Fibroblast of skin of abdomen (primary cell): ENCODE measurements at places on chromosomes 3 and 15.
A peak's percentile ranks its signal among the peaks of the same experiment; 100 is the strongest.

DNA sequence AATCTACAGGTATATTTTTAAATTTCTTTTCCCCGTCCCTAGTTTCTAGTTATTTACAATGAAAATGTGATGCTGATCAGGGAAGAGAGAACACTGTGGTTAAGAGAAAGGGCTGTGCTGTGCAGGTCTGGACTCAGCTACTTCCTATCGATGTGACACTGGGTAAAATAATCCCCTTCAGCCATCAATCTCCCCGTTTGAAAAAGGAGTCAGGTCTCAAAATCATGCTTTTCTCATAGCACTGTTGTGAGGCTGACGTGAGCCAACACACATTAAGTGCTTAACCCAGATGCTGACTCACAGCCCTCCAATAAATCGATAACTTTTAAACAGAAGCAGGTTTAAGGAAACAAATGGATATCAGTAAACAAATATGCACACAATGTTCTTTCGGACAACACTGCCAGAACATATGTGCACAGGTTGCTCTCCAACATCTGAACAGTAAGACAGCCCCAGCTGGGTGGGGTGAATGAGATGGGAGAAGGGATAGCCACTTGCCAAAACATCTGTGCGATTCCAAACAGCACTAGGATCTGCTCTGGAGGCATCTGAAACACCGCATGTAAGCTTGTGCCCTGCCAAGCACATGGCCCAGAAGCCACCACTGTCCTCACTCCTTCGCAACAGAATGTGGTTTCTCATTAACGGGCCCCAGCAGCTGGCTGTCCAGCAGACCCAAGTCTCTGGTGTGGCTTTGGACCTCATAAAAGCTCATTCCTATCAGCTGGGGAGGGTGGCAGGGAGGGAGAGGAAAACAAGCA is 143.2 kb upstream of the PRICKLE2 start:
- DNase-seq: no peak

DNA sequence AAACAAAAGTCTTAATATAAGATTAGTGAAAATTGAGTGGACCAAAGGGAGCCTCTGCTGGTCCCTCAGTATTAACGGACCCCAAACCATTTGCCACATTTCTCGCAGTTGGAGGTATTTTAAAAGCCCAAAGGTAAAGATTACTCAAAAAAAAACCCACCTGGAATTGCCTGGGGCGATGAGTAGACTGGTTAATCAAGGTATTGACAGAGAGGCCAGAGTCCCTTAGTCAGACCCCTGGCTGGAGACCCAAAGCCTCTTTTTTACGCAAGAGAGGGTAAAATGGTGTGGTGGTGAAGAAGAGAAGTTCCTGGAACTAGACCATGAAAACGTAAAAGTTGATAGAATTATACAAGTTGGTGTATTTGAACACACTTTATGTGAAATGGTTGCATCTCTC is 137.2 kb downstream of the IMPG2 start:
- DNase-seq: no peak

DNA sequence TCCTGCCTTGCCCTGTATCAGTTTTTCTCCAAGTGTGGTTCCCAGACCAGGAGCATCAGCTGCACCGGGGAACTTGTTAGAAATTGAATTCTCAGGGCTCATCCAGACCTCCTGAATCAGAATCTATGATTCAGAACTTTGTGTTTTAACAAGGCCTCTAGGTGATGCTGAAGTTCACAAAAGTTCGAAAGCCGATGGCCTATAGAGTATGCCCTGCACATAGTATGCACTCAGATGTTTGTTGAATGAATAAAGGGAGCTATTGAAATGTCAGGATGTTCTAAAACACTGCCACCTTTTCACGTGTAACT is 664 bp upstream of the LARP6 start:
- peak; percentile 63 for DNase-seq

DNA sequence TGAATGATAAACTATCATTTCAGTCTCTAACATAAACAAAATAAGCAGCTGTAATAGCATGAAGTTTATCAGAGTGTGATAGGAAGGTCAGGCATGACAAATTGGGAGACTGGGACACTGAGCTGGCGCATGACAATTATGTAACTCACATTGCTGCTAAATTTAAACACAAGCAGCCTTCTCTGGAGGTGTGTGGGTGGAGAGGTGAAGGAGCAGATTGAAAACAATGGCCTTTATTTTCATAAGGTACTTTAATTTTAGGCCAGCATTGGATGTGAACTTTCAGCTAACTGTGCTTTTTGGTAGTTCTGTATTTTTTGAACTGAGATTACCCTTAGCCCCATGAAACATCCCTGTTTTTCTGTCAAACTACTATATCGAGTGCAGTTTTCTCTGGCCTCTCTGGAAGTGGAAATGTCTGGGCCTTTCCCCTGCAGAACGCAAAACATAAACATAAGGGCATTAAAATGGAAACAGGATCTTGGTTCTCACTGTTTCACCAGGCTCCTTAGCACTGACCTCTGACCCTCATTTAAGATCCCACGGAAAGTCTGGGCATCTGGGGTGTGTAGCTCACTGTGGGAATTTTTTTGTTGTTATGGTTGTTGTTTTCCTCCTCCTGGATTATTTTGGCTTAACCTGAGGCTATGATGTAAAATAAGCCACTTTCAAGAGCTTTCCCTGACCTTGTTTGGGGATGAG is 160.1 kb upstream of the DPH6 start:
- no peak for DNase-seq

- DNase-seq: peak; percentile 96
Observed at GRCh38 chr15:88649286-88649733, 10.5 kb downstream of the ISG20 start.

GRCh38 chr3:42661593-42662022 is 8.1 kb downstream of the ZBTB47 start:
- no peak for DNase-seq

DNA sequence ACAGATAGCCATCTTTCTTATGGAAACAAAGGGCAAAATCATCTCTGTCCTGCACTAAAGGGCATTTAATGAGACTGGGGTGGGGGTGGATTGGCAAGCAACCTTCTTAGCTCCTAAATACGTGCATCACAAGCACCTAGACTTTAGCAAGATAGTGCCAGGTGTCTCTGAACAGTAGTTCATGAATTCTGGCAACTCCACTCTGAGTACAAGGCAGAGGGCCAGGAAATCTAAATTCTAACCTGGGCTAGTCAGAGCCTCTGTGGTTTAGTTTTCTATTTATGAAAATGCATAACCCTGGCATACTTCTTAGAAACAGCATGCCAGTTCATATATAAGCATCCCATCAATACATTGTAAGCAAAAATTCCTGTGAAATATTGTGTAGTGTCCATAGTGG is 788.5 kb downstream of the MCTP2 start:
- no peak for DNase-seq

- DNase-seq: no peak
Observed at GRCh38 chr3:133986311-133986710, 43.4 kb downstream of the SLCO2A1 start.

DNA sequence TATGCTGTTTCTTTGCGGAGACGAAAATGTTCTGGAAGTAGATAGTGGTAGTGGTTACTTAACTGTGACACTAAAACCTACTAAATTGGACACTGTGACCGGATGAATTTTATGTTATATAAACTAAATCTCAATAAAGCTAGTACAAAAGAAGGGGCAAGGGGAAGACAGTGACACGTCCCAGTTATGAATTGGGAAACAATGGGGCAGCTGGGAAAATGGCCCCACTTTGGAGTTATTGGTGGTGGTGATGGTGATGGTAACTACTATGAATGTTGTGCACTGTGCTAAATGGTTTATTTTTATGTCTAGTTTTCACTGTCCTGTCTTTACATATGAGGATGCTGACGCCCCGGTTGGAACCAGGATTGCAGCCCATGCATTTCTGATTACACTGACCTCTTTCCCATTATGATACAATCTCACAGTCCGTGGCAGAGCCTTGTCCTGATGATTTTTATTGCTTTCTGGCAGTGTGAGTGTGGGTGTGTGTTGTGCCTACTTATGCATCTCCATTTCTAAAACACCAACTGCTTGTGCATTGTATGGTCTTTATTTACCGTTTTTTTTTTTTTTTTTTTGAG is 192.0 kb downstream of the FNDC3B start:
- no peak for DNase-seq

GRCh38 chr3:149634573-149634972 is 23.3 kb downstream of the WWTR1 start:
- no peak for DNase-seq

- no peak for DNase-seq
Observed at GRCh38 chr3:2861120-2861519, 249.1 kb downstream of the IL5RA start.

GRCh38 chr15:27254055-27254454 is 283.1 kb downstream of the GABRG3 start:
- DNase-seq: peak; percentile 11

GRCh38 chr3:39383045-39383880 is at the start of gene SLC25A38:
Gene SLC25A38, plus strand, starts transcription at chr3:39383370. Its CDS starts 355 bp downstream, at chr3:39383725.
- peak; percentile 82 for DNase-seq

DNA sequence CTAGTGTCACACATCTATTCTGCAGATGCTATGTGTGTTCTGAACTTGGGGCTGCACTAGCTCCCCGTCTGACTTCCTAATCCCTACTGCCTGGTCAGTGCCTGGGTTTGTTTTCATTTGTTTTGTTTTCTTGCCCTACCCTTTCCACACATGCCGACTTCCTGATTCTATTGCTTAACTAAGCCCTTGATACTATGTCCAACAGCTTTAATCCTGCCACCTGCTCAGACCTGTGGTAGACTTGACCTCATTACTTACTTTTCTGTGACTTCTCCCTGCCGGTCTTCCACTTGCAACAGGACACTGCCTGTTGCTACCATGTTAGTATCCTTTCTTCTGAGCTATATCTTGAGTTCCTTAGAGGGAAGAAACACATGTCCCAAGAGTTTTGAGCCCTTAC is 39.3 kb upstream of the CEMIP start:
- DNase-seq: no peak

DNA sequence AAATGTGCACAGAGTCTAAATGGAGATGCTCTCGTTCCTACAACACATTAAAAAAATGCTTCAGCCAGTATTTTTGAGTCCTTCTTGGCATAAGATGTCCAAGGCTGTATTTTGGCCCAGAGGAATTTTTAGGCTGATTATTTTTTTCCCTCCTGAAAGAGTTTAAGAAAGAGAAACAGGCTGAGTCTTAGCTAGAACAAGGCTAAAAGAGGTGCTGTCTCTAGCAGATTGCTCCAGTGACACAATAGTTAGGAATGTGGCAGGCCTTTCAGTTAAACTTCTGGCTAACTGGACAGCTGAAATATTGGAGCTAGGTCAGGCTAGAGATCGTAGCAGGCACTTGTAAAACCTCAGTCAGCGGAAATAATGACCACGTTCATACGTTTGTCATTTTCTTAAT is 271.4 kb upstream of the RARB start:
- DNase-seq: peak; percentile 79

- peak; percentile 40 for DNase-seq
Observed at GRCh38 chr15:60932051-60932915, 296.8 kb downstream of the RORA start.
